MCF 10A (cell line): ENCODE measurements at places on chromosomes 5 and 9. TPM values are rescaled to one million over a fixed set of nuclear protein-coding genes. Genes with fewer than 3 reads are reported as not detected.

GRCh38 chr5:31678180-31678579, 39.2 kb downstream of the PDZD2 start:
- peaks cover 18% of the 10 kb centered on the region for H3K27me3 ChIP-seq
- H3K4me1 ChIP-seq = no peaks in the 10 kb centered on the region
- no peaks in the 10 kb centered on the region for H3K36me3 ChIP-seq
- H3K27ac ChIP-seq = no peak overlapping the region

DNA sequence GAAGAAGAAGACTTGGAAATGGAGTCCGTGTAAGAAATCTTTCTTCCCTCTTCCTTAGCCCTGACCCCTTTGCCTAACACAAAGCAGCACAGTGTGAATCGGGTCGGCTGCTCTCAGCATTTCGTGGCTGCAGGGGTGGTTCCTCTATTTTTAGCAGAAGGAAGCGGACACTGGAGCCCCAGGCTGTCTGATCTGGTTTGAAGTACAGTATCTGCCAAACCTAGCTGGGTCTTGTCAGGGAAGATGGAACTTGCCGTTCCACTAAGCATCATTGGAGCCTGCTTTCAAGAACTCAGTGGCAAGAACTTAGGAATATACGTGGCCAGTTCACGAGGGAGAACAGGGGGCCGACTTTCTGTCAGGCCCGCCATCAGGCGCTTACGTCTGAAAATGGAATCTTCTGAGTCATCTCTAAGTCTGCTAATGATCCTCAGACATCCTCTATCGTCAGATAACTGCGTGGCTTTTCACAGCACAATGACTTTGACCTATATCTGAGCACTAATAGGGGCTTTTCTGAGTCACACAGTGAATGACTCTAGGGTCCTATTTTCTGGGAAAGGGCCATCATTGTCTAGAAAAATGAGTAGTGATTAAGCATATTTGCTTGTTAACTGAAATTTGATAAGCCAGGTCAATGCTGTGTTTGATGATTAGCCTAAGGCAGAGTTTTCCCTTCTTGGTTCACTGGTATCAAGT, 43.3 kb upstream of the NCS1 start:
- H3K36me3 ChIP-seq = peaks cover 72% of the 10 kb centered on the region
- H3K27me3 ChIP-seq = no peaks in the 10 kb centered on the region
- no peak overlapping the region for H3K4me3 ChIP-seq
- no peak for DNase-seq

DNA sequence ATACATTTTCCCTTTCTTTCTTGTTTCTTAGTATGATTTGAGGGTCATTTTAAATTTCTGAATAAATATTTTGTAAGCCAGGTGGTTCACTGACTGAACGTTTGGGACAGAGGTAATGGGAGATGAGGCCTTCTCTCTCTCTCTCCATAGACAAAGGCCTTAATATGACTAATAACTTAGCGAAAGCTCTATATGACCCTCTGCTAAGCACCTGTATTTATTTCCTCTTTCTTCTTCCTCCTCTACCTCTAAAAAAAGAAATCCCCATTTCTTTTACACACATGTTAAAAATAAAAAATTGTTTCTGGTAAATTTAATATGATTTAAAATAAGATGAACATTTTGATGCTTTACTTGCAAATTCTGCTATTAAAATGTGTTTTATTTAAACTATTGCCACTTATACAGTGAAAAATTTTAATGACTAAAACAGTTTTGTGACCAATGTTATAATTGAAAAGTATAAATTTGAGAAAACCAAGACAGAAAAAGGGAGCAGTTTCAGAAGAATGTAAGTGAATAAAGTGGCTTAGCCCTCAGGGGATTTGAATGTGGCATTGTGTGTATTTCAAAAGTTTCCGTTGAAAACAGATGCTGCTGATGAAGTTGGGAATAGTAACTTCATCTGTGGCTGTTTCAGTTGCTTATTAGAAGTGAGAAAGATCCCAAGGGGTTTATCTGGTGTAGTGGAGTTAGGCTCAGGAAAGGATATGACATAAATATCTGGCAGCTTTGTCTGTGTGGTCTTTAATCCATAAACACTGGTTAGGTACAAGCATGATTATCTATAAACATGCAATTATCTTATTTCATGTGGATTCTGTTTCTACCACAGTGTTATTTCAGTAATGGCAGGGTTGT, 128.6 kb upstream of the GRHPR start:
- no peak overlapping the region for H3K27ac ChIP-seq
- H3K4me3 ChIP-seq = no peak overlapping the region

DNA sequence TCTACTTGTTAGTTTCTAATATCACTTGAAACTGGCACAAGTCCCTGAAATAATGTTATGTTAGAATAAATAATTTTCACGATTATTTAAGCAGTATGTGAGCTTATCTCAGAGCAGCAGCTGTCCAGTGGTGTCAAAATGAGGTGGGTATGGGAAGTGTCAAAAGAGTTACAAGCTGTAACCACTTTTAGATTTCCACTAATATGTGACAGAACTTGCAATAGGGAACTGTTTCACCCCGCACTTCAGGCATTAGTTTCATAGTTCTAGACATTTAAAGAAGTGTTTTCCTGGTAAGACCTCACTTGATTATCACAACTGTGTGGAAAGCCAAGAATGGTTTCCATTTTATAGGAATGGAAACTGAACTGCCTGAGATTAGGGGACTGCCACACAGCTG, 2.9 kb upstream of the ISCA1 start:
- peaks cover 10% of the 10 kb centered on the region for H3K4me1 ChIP-seq
- no peak overlapping the region for H3K27ac ChIP-seq
- H3K36me3 ChIP-seq = peaks cover 67% of the 10 kb centered on the region
- no peak for DNase-seq

Gene IL13
- not detected in 2 replicates for total RNA-seq

DNA sequence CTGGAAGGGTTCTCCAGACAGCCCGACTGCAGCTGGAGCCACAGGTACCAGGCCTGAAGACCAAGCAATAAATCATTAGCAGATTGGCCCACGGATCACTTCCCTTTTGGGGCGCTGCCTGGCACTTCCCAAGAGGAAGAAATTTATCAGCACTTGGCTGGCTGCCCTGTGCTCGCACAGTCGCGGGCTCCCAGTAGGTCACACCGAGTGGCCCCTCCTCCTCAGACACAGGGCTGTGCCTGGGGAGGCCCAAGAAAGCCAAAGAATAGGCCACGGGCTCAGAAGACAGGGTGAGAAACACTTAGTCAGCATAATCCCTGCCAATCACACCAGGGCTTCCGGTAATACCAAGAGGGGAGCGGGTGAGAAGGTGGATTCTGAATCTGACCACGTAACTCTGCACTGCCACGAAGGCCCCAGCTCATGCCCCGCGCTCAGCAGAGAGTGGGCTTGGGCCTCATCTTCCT, 115.7 kb upstream of the MSX2 start:
- H3K4me3 ChIP-seq = no peak overlapping the region
- H3K27me3 ChIP-seq = no peaks in the 10 kb centered on the region
- H3K4me1 ChIP-seq = peaks cover 17% of the 10 kb centered on the region

- H3K4me1 ChIP-seq = peaks cover 5% of the 10 kb centered on the region
- no peak overlapping the region for H3K4me3 ChIP-seq
- no peaks in the 10 kb centered on the region for H3K27me3 ChIP-seq
- H3K36me3 ChIP-seq = peaks cover 26% of the 10 kb centered on the region
- H3K27ac ChIP-seq = no peak overlapping the region
Observed at GRCh38 chr5:81638471-81638870, 112.4 kb downstream of the SSBP2 start.

GRCh38 chr5:96280946-96281393, 152.1 kb downstream of the PCSK1 start:
- no peaks in the 10 kb centered on the region for H3K36me3 ChIP-seq
- no peak for DNase-seq
- peak overlapping the region; percentile 88 for H3K27ac ChIP-seq
- no peak overlapping the region for H3K4me3 ChIP-seq
- H3K27me3 ChIP-seq = no peaks in the 10 kb centered on the region
